ENCODE measurements at places on chromosomes 4 and X. TPM values are rescaled to one million over a fixed set of nuclear protein-coding genes. Genes with fewer than 3 reads are reported as not detected.

- DNase-seq = no peak
These were observed 64.3 kb upstream of the EMCN start for GRCh38 chr4:100582146-100582545.

DNA sequence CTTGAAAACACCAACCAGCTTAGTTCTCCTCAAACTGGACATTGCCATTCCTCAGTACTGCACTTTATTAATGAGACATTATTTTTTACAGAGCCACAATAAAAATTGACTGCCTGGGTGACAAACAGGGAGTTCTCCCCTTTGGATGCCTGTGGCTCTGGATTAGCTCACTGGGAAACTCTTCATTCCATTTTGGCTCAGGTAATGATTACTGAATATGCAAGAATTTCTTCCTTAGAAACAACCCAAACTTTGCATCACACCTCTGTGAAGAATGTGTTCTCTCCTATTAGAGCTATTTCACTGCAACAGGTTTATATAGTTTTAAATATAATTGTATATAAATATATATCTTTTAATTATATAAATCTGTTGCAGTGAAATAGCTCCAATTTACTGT lies 2065.8 kb downstream of the ARAP2 start:
- no peak for DNase-seq

GRCh38 chr4:140061659-140062289 lies 92.2 kb downstream of the MAML3 start:
- no peak for DNase-seq

Gene ART3
- not detected for total RNA-seq

Gene MTTP
- total RNA-seq = not detected

Gene ASMTL
- total RNA-seq = 12.3 TPM
